Right ventricle myocardium superior (tissue), 1 donor: ENCODE measurements at places on chromosomes 7 and 10.

DNA sequence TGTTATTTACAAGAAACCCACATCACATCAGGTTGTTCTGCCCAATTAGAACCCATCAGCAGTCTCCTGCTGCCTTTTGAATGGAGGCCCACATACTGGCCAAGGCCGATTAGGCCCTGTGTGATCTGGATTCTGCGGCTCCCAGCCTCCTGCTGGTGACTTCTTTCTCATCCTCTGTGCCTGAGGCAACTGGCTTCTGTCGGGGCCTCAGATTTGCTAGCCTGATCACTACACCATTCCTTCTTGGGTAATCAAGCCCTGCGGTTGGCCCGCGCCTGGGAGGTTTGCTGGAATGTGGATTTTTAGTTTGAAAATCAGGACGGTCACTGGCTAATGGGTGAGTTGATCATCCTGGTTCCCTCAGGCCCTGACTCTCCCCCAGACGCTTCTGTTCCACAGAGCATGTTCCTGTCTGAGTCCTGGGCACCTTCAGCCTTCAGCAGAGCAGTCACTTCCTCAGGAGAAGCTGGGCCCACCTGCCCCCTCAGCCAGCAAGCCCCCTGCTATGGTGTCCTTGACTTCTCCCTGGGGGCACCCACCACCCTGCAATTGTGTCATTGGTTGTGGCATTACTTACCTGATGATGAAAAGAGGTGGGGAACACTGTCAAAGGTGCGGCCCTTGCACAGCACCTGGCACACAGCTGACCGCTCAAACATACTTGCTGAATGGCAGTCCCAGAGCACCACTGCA lies 207.6 kb downstream of the PHTF2 start:
- no peak for DNase-seq

DNA sequence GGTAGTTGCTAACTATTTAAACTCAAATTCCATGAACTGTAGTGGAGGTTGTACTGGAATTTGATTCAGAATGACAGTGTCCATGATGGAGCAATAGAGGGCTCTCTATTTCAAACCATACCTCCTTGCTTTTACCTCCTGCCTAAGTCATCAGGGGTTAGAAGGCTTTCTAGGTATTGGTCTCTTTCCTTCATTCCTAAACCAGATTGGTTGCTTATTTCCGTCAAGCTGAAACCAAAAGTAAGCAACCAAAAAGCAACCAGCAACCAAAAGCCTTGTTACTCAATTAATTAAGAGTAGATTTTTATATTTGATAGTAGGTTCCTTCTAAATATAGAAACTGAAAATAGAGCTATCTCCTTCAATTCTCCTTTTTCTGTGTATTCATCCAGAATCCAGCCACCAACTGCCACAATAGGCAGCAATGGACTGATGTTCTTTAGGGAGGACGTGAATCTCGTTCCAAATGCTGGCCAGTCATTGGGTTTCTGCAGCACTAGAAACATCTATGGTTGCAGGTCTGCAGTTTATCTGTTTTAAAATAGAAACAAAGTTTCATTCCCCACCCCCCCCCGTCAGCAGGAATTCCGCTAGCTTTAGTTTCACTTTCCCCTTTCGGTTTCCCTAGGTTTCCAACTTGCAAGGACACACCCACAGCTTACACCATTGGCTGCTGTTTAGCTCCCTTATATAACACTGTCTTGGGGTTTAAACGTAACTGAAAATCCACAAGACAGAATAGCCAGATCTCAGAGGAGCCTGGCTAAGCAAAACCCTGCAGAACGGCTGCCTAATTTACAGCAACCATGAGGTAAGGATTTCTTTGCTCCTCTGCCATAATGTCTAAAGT lies at the start of gene IFIT1:
Gene IFIT1 (plus strand): TSS at position 717 of the 850 bp plus-strand sequence. CDS start 90 bp downstream, at position 807.
- DNase-seq, result no peak

DNA sequence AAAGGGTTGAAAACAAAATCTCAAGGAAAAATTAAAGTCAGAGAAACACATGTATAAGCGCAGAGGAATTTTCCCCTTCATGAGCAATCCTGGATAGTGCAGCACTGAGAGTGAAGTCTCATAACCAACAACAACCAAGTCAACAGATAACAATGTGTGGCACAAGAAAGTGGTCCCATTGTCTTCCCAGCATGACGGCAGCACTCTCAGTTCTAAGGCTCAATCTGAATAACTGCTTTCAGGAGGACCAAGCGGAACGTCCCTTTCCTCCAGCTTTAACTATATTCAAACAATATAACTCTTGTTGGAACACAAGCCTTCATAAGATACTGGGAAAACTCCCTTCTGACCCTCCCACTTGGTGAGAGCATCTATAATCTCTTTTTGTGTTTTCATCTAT lies 137.9 kb downstream of the RAPGEF5 start:
- DNase-seq, result no peak

GRCh38 chr10:5811387-5811821 lies 1.8 kb downstream of the GDI2 start:
- DNase-seq, result no peak

DNA sequence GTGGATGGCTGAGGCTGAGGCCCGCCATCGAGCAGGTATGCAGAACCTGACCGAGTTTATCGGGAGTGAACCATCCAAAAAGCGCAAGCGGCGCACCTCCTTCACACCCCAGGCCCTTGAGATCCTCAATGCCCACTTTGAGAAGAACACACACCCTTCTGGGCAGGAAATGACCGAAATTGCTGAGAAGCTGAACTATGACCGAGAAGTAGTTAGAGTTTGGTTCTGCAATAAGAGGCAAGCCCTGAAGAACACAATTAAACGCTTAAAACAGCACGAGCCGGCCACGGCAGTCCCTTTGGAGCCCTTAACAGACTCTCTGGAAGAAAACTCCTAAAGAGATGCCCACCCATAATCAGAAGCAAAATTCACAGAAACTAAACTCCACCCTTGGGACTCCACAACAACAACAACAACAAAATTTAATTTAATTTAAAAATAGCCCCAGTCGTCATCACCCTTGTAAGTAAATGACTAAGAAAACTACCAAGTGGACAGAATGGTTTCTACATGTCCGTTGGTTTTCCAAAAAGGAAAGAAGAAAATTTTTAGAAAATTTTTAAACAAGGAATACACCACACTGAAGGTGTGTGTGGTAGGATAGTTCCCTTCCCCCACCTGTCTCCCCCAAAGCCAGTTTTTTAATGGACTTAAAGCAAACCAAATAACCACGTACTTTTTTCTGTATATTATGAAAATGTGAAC lies 101.7 kb upstream of the YAE1 start:
- no peak for DNase-seq

DNA sequence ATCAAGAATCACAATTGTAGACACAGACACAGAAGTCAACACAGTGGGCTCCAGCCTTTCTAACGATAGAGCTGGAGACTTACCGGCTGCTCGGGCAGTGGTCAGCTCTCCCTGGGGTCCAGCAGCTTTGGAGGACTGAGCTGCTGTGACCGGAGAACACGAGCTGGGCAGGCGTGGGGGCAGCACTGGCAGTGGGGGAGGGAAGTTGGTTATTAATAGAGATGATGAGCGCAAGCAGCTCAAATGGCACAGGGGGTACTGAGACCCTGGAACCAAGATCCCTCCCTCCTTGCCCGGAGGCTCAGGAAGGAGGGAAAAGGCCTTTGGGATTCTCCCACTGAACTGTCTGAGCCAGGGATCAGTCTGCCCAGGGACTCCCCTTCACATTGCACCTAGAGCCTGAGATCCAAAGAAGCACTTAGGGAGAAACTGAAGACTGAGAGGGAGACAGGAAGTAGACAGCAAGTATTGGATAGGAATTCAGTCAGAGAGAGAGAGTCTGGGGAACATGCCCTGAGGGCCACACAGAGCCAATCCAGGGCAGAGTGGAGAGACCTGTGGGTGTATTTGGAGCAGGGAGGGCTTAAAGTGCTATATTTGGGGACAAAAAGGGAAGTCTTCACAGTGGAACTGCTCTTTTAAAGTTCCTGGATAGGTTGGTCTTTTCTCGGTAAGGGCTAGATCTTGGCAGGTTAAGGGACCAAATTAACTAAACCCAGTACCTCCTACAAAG lies at the start of gene MYOZ1:
Gene MYOZ1 (minus strand): TSS at position 147 of the 733 bp plus-strand sequence. CDS start 1,457 bp downstream, outside the sequence.
- no peak for DNase-seq

- DNase-seq, result no peak
Measured at GRCh38 chr7:117129521-117129955, 176.2 kb downstream of the ST7 start.

DNA sequence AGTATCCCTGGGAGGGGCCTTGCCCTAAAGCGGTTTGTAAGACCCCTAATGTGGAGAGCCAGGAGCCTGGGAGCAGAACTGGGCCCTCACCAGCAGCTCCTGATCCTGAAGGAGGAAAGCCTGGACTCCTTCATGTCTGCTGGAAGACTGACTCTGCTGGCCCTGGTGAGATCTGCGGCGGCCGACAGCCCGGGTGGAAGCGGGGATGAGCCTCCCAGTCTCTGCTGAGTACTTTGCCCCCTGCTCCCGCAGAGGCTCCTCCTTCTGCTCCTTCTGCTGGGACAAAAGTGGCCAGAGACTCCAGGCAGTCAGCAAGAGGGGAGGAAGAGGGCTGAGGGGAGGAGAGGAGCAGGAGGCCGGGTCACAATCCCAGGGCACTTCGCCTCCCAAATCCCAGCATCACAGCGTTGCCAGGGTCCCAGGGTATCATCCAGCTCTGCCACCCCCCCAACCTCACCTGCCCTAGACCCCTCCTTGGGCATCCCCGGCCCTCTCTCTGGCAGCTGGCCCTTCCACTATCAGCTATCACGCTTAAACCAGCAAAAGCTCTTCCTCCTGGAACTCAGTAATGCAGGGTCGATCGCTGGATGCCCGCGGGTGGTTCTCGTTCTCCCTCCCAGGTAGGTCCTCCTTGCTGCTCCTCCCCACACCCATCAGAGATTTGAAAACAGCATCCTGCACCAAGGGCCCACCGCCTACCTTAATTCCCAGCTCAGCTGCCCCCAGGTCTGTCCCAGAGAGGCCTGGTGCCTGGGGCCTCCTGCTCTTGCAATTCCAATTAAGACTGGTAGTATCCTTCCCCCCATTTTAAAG lies 7.9 kb downstream of the TBATA start:
- no peak for DNase-seq

DNA sequence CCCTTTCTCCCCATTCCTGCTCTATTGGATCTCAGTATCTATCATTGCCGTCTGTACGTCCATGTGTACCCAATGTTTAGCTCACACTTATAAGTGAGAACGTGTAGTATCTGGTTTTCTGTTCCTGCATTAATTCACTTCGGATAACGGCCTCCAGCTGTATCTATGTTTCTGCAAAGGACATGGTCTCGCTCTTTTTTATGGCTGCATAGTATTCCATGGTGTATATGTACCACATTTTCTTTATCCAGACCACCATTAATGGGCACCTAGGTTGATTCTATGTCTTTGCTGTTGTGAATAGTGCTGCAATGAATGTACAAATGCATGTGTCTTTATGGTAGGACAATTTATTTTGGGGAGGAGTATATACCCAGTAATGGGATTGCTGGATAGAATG lies 94.4 kb upstream of the MPP7 start:
- DNase-seq, result no peak

GRCh38 chr7:113768387-113768786 lies 150.4 kb downstream of the PPP1R3A start:
- no peak for DNase-seq

- no peak for DNase-seq
Measured at GRCh38 chr7:94738071-94738470, 82.1 kb upstream of the SGCE start.

DNA sequence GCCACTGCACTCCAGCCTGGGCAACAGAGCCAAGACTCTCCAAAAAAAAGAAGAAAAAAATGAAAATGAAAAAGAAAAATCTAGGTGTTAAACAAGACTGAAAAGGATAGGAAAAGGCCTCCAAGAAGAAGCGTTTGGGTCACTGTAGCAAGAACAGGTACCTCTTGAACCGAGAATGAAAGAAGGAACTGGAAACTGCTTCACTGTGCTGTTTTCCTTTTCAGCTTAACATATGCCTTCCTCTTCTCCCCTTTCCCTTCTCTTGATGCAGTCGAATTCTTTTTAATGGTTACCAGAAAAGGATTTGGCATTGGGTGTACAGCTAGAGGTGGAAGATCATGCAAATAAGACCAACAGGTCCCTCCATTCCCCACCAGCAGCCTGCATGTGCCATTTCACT lies 28.1 kb downstream of the LRRC4 start:
- DNase-seq, result no peak

DNA sequence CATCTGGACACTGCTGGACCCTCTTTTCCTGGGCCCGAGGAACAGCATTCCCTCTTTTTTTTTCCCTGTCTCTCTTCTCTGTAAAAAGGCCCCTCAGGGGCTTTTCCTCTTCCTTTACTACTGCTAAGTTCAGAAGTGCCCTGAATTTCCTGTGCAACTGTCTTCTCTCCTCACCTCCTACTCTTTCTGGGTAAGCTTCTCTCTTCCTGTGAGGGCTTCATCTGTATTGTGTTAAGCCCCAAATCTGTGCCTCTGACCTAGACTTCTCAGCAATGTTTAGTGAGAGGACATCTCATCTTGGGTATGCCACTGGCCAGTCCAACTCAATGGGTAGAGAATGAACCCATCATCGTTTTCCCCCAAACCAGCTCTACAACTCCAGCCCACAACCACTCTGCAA lies 174.2 kb downstream of the PTEN start:
- DNase-seq, result no peak

DNA sequence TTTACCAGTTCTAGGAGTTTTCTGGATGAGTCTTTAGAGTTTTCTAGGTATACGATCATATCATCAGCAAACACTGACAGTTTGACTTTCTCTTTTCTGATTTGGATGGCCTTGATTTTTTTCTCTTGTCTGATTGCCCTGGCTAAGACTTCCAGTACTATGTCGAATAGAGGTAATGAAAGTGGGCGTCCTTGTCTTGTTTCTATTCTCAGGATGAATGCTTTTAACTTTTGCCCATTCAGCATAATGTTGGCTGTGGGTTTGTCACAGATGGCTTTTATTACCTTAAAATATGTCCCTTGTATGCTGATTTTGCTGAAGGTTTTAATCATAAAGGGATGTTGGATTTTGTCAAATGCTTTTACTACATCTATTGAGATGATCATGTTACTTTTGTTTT lies 223.2 kb upstream of the COBL start:
- DNase-seq, result no peak

- DNase-seq, result no peak
Measured at GRCh38 chr10:54415483-54415882, 385.5 kb downstream of the PCDH15 start.

- DNase-seq, result no peak
Measured at GRCh38 chr7:40742270-40742669, 607.5 kb downstream of the SUGCT start.

GRCh38 chr10:114458955-114459354 lies 54.7 kb upstream of the AFAP1L2 start:
- peak; percentile 48 for DNase-seq

DNA sequence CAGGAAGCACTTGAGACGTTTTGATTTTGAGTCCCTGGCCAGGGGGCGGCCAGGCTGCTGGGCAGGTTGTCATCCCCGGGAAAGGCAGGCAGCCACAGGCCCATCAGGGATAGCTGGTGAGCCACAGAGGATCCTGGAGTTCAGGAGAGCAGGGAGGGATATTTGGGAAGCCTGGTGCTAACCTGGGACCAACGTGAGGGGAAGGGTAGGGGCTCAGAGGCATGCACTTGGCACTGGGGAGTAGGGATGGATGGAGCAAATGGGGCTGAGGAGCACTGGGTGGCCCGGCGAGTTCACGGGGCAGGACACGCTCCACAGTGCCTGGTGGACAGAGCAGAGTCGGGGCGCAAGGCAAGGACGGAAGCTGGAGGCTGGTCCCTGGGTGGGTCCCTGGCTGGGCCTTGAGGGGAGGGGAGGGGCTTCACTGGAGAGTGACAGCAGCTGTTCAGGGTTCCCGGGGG lies 30.2 kb downstream of the LRRC27 start:
- DNase-seq, result peak; percentile 22
